ENCODE measurements at places on chromosomes 11 and 22.
A peak's percentile ranks its signal among the peaks of the same experiment; 100 is the strongest.

DNA sequence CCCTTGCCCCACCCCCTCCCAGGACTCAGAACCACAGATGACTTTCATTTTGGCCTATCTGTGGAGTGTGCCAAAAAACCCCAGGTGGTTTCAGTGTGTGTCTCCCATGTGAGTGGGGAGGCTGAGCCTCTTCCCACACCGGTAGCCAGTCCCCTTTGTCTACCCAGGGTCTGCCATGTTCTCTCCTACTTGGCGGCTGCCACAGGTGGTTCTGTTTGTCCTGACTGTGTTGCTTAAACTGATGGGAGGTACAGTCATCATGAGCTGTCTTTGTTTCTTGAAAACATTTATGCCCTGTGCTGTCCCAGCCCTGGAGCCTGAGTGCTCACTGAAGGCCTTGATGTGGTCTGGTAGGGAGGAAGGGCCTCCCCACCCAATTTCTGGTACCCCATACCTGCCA, 39.7 kb upstream of the SUSD2 start:
- DNase-seq: no peak

- no peak for DNase-seq
Measured at GRCh38 chr22:48138855-48139254, 1376.4 kb downstream of the TBC1D22A start.

DNA sequence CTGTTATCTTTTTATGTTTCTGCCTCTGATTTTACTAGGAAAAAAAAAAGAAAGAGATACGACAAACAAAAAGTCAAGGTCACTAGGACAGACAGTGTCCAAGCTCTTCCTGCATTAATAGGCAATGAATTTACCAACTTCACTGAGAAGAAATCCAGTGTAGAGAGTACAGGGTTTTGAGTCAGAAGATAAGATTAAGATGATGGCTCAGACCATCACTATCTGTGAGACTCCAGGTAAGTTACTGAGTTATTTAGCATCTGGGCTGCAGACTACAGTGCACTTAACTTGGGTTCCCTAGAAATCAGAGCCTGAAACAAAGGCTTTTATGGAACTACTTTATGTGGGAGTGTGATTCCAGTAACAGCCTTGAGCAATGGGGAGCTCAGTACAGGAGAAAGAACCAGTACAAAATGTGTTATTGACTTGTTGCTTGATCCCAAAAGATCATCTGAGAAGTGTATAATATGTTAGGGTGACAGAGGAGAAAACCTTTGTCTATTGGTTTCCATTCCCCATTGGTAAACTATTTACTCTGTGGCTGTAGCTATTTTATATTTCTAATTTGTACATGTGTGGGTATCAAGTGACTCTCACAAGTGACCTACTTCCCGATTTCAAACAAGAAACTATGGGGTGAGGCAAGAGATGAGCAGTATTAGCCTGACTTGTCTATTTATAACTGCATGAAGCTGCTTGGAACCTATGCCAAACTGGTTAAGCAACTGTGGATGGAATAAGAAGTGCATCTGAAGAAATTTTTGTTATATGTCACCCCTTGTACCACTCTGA, 395.8 kb downstream of the RAB38 start:
- no peak for DNase-seq

GRCh38 chr11:25901415-25901814, 430.5 kb upstream of the ANO3 start:
- no peak for DNase-seq

DNA sequence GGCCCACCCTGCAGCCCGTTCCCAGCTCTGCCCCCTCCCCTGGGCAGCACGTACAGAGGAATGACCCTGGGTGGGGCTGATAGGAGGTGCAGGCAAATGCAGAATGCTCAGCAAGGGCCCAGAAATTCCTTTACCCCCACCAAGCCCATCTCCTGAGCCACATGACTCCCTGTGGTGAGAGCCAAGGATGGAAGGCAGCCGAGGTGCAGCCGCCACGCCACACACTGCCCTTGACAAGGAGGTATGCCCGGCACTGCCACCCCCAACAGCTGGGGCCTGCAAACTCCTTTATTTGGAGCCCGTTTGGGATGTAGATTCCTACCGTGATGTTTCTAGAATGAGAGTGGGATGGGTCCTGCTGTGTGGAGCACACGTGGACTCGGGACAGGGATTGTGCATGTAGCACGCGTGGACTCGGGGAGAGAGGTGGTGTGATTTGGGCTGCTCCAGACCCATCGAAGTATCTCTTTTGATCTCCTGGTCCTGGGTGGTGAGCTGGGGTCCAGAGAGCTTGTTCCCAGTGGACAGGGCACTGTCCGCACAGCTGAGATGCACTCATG, 12.9 kb downstream of the GTSE1 start:
- no peak for DNase-seq

DNA sequence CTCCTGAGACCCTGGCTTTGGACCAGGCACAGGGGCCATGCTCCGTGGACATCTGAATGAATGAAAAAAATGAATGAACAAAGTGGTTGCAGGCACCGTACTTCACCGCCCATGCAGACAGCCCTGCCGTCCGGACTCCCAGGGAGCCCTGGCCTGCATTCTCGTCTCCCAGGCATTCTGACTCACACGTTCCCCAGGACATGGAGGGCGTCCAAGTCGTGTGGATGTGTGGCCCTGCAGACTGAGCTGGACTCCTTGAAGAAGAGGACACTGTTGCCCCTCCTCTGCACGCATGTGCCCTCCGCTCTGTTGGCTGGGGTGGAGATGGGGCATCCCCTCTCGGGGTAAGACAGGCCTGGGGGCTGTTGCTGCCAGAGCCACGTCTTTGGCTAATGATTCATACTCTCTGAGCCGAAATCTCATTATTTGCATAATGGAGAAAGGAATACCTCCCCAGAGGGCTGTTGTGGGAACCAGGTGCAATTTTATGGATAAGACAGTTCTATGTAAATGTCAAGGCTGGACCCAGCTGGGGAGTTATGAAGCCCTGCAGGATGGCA, 49.7 kb downstream of the RTL6 start:
- DNase-seq: peak; percentile 10

DNA sequence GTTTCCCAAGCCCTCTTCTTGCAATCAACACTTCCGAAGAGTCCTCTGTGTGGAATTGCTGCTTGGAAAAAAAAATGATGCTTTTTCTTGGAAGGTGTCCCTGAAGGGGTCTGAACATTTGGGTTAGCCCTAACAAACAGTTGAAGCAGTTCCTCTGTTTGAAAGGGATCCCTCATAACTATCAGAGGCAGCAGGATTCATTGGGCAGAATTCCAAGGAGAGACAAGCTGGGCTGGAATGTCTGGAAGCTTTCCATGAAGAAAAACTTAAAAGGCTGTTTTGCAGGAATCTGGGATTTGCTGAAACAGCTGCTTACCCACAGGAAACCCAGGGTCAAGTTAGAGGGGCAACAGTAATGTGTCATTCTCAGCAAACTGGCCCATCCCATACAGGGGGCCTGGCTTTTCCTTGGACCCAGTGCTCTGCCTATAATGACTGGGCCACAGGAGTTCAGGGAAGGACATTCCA, 3.1 kb downstream of the CSNK2A3 start:
- no peak for DNase-seq

DNA sequence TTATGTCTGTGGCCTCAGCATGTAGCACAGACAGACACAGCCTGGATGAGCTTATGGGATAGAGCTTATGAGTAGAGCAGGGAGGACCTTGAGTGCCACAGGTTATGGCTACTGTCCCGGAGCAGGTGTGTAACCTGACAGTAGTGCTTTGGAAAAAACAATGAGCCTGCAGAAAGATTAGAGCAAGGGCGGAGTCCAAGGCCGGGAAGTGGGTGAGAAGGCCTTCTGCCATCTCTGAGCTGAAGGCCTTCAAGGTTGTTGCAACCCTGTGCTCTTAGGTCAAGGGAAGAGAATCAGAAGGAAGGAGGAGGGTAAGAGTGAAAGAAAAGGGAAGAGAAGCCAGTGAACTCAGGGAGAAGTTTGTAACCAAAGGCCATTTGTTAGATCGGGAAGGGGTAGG, 3.9 kb upstream of the TAGLN start:
- DNase-seq: no peak

- no peak for DNase-seq
Measured at GRCh38 chr22:36884349-36885158, 23.7 kb downstream of the NCF4 start.

DNA sequence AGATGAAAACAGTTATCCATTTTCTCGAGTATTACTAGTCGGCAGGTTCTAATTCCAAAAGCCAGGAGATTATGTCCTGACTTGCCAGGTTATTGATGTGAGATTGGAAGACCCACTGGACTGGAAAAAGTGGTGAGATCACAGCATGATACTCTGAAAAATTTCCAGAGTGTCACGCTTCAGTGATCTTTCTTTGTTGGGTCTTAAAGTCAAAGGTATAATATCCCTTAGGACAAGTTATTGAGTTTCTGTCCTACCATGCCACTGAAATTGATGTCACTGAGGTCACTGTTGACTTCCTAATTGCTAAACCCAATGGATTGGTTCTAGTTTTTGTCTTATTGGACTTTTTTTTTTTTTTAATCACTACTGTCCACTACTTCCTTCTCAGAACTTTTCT, 104.5 kb upstream of the GRAMD1B start:
- DNase-seq: no peak

DNA sequence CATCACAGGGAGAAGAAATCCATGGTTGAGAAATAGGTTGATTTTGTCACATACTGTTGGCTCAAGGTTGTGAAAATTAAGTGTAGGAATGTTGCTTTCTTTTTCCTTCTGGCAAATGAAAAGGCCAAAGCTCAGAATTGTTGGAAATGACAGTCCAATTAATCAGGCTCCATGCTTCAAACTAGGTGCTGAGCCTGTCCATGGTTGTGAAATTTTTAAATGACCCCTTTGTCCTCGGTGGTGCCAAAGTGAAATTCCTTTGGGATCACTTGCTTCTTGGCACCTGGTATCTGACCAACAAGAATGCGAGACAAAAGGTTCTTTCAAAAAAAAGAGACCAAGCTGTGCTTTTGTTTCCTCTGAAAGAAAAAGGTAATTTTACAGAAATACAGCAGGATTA, 451.9 kb downstream of the ETS1 start:
- DNase-seq: no peak

- peak; percentile 84 for DNase-seq
Measured at GRCh38 chr11:23569547-23569946, 709.3 kb upstream of the CCDC179 start.

- DNase-seq: peak; percentile 46
Measured at GRCh38 chr11:17762309-17762974, 27.9 kb downstream of the KCNC1 start.

- no peak for DNase-seq
Measured at GRCh38 chr11:12154871-12155668, 44.7 kb downstream of the MICAL2 start.

DNA sequence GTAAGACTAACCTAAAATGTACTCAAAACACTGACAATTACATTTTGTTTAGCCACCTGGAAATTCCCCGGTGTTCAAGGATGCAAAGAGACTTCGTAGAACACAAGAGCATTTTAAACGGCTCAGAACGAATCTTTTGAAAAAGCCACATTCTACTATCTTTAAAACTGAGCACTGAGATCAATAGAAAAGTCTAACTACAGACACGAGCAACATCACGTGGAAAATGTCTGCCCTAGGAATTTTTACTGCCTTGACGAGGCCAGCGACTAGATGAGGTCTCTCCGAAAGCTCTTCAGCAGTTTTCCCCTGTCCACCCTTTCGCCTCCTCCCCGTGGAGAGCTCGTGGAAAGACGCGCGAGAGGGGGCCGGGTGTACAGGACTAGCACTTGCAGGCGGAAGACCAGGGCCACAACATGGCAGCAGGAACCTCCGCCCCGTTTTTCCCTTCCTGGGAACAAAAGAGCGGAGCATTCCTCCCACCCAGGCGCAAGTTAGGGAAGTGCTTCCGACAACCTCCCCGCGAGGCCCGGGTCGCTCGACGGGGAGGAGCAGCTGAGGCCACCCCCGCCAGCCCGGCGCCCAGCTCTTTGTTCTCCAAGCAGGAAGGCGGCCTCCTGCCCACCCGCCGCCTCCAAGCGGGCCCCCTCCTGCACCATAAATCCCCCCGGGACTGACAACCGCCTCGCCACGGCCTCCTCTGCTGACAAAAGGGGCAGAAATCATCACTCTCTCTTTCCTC, 1.1 kb downstream of the EIF4G2 start:
- DNase-seq: peak; percentile 54

GRCh38 chr11:93444617-93445073, 98.5 kb downstream of the SMCO4 start:
- DNase-seq: no peak

DNA sequence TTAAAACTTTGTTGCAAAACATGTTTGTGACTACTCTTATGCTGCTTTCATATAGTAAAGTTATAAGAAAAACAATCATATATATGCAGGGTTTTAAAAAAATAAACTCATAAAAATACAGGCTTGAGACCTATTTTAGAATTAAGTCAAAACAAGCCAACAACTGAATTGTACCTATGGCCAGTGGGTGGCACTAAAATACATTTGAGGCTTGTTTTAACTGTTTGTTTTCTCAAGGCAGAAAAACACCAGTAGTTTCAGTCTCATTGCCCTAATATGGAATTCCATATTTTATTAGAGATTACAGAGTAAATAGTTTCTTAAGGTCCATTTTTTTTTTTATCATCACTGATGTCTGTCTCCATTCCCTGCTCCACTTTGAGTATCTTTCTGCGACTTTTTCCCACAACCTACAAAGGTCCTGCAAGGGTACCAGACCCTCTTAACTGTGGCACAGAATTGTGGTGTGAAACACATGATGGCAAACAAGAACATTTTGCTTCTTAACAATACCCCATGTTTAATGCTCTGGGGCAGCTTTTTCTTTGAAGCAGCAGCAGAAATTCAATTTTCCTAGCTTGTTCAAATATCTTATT, 8.5 kb upstream of the CCDC89 start:
- peak; percentile 49 for DNase-seq

DNA sequence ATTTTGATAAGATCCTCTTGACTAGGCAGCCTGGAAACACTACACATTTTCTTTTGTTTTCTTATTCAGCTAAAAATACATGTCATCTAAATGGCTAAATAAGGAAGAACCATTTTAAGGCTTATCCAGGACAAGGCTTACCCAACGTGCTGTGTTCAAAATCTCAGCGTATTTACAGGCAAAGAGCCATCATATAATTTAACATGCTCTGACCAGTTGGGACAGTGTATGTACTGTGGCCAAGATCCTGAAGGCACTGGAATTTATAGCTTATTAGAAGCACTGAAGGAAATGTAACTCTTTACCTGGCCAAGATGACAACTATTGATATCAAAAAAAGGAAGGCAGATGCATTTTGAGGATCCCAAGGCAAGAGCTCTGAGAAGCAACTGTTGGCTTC, 71.1 kb downstream of the PPFIBP2 start:
- DNase-seq: no peak

- peak; percentile 93 for DNase-seq
Measured at GRCh38 chr22:26364066-26365015, 64.7 kb upstream of the ASPHD2 start.

- peak; percentile 77 for DNase-seq
Measured at GRCh38 chr11:86068138-86068871, 579 bp downstream of the PICALM start.

DNA sequence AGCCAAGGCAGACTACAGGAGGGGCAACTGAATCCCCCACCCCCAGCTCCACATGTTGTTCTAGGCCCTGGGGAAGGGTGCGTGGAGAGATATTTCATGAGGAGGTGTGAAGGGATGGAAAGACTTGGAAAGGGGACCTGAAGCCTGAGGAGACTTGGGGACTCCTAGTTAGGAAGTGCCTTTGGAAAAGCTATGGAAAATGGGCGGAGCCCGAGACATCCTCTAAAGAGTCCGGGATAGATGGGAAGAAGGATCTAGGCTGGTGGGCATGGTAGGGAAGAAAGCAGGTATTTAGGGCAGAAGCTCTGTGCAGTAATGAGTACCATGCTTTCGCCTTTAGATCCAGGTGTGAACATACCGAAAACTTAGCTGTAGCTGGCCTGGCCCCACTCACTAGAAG, 15.0 kb upstream of the CYP2R1 start:
- DNase-seq: no peak

Data from NAMALWA (cell line).